Cortex of kidney (tissue), 1 donor: ENCODE measurements at places on chromosomes 4 and X.

DNA sequence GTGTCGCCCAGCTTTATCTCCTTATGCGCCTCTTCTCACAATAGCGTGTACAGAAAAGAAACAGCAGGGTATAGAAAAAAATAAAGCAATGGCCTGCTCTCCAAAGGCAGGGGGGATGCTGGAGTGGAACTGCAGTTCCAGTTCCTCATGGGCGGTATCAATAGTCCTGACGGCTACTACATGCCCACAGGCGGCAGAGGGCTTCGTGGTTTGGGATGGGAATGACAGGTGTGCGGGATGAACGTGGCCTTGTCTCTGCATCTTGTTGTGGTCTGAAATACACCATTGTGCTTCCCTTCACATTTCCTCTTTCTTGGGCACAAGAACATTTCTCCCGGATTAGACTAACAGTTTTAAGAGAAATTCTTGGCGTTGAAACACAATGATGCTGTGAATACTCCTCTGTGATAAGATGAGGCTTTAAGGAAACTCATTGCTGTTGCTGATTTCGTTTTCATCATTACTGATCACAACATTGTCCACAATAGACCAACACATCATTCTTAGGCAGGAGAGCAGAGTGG, 124.1 kb upstream of the IGFBP7 start:
- no peak for DNase-seq

- DNase-seq, result no peak
Measured at GRCh38 chrX:148517176-148517575, 16.8 kb downstream of the AFF2 start.

DNA sequence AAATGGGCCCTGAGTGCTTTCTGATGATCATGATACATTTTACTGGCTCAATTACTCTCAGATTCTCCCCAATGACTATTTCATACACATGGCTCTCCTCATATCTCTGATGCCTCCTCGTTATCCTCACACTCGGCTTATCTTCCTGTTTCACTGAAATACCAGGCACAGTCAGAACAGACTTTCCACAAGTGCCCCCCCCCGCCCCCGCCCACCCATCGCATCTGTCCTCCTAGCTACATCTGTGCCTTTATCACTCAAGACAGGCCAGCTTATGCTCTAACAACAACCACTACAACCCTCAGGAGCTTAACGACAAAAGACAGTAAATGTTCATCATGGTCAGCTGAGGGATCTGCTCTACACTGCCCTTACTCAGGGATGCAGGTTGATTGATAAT, 610.6 kb upstream of the DIPK2B start:
- no peak for DNase-seq

- DNase-seq, result no peak
Measured at GRCh38 chr4:183173580-183174526, 74.8 kb downstream of the WWC2 start.

DNA sequence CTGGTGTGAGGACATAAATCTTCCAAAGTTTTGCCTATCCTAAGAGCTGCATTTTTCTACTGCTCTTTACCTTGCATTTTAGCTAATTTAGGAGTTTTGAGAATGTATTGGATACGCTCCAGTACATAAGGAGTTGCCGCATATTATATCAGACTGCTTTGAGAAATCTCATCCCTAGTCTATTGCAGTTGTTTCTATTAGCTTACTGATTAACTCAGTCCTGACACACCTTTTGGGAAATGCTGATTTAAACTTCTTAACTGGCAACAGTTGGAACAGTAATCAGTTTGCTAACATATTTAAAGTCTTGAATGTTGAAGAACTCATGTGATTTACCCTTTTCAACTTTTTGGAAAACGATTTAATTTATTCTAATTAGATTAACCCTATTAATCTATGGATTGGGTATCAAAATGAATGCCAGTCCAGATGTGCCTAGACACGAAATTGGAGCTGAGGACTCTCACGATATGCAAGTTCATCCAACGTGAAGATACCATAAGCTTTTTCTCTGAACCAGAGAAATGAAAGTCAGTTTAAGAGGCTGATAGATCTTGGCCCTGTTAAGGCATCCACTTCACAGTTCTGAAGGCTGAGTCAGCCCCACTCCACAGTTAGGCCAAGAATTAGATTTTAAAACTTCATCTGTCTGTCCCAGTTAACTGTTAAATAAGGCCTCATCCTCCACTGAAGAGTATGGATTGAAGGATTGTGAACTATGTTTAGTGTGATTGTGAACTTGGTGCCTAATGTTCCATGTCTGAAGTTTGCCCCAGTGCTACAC, 90.0 kb downstream of the MAOA start:
- no peak for DNase-seq

DNA sequence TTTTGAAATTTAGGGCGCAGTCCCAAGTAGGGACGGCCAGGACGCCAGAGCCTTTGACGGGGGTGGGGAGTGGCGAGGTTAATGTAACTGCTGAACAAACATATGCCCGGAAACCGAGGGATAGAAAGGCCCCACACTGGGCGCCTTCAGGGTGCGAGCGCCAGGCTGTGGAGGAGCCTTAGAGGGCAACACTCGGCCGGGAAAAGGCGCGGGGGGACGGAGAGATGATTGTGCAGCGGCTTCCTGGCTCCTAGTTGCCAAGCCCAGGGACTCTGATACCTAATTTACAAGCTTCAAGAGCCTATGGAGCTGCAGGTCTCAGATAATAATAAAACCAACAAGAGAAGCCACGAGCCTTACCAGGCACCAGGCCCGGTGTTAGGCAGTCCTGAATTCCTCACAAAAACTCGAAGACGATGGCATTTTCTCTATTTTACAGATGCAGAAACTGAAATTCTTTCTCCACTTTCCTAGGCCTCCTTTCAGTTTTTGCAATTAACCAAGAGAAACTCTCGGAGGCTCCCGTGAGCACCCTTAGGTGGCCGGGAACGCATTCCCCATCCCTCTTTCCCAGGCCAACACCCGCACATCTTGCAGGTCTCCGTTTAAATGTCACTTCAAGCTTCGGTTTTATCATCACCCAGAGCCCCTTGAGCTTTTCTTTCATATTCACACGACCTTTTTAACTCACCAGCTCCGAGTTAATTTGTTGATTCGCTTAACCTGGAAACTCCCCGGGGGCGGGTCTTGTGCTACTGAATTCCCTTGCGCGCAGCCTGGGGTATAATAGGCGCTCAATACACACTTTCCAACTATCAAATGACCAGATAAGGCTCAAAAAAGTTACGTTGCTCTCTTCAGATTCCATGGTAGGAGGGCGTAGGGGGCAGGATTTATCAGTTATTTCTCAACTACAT, 6.4 kb upstream of the GSX2 start:
- DNase-seq, result no peak

GRCh38 chrX:2498781-2499302, 1.9 kb downstream of the DHRSX start:
- no peak for DNase-seq

DNA sequence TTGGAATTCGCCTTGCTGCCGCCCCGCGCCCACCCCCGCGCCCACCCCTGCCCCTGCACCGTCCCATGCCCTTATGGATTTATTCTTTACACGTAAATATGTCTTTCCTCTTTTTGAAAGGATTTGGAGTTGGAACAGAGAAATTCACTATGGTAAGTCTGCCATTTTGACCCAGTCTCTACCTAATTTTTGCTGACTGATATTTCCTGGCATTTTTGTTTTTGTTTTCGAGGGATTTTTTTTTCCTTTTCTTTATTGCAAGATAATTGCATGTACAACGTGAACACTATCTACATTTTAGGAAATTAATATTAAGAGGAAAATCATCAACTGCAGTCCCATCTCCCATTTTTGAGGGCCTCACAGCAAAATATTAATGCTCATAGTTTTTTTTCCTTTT, 468 bp upstream of the SPIN2B start:
- no peak for DNase-seq
